ENCODE measurements at places on chromosomes 11 and 22. TPM values are rescaled to one million over a fixed set of nuclear protein-coding genes. Genes with fewer than 3 reads are reported as not detected.

Gene KCTD17
- 29.7 TPM for total RNA-seq

Gene CSRP3
- total RNA-seq, result not detected

Gene SESN3
- total RNA-seq, result 50.6 TPM

Gene AP2A2
- 60.1 TPM for total RNA-seq

Gene SERPIND1
- total RNA-seq, result not detected

Gene SLC25A18
- not detected for total RNA-seq

Gene SLC37A2
- 0.73 TPM for total RNA-seq

DNA sequence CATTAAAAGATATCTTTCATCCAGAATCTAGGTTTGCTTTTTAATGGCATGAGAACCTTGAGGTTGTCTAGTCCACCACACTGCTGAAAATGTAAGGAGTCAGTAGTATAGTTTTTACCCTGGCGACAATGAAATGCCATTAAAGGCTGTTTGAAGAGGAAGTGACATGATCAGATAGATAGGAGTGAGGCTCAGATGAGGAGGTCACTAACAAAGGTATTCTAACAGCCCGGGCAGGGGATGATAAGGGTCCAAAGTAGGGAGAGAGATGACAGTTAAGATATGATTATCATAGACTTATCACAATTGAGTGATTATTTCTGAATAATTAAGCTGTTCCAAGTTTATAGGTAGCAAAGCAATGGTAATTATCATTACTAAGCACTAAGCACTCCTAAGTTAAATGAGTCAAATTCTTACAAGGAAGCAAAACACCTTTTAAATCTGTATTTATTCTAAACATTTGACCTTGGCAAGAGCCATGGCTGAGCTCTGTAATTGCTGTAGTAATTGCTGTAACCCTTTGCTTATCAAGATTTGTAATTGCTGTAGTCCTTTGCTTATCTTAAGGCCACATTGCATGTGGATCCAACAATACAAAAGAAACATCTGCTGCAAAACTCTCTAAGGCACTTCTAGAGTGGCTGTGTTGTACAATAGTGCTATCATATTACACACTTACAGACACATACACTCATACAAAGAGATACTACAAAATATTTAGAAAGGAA, 92.6 kb downstream of the ENTHD1 start:
- DNase-seq, result no peak

DNA sequence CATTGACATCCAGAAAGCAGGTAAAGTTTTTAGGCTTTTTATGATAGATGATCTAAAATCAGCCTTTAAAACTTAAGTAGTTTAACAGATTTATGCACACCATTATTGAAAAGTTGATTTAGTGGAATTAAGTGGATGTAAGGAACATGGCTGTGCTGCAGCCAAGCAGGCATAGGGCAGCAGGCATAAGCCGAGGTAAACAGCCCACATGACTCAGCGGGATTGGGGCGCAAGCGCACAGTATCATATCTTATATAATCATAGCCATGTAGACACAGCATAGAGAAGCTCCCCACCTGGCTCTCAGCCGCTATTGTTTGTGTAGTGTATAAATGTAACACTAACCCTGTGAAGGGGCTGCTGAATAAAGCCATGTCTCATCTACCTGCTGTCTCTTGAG, 157.5 kb downstream of the WNT11 start:
- no peak for DNase-seq

- DNase-seq, result no peak
These were observed 6.6 kb downstream of the ARRB1 start for GRCh38 chr11:75344761-75345454.

DNA sequence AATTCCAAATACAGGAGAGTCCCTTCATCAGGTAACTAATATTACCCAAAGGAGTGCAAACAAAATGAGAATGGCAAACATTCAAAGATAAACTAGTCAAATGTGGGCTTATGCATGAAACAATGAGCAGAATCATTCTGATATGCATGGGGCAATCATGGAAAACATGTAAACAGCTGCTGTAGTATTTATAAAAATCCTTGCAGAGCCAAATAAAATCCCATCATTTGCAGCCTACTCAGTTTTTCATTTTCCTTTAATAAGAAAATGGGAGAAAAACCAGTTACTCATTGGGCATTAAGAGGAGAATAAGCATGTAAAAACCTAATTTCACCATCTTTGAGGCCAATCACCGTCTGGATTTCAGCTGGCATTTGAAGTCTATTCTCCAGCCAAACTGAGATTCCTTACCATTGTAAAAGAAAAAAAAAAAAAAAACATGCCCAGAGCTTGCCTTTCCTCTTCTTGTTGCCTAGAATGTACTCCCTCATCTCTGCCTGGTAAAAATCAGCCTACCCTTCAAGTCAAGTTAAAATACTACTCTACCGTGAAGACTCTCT, 249.1 kb downstream of the TTC28 start:
- DNase-seq, result no peak

GRCh38 chr11:57426929-57427726, at the start of gene SLC43A3:
TSS of gene SLC43A3 (minus strand) at chr11:57427121. CDS start at chr11:57426172, 949 bp downstream.
- DNase-seq, result peak; percentile 77

GRCh38 chr11:74696500-74696899, 34.7 kb downstream of the CHRDL2 start:
- no peak for DNase-seq

DNA sequence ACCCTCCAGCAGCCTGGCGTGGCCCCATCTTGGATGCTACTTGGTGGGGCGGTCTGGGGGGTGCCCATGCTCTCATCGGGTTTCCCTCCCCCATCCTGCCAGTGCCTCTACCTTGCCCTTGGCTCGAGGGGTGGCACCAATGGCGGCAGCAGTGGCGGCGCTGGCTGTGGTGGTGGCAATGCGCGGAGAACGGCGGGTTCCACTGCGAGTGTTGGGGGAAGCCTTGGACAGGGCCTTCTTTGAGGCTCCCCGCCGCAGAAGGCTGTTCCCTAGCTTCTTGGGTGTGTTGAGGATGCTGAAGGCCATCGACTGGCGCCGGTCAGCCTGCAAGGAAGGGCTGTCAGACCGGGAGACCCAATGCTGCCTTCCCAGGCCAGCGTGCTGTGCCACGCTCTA, 5.1 kb downstream of the IL18BP start:
- DNase-seq, result no peak

DNA sequence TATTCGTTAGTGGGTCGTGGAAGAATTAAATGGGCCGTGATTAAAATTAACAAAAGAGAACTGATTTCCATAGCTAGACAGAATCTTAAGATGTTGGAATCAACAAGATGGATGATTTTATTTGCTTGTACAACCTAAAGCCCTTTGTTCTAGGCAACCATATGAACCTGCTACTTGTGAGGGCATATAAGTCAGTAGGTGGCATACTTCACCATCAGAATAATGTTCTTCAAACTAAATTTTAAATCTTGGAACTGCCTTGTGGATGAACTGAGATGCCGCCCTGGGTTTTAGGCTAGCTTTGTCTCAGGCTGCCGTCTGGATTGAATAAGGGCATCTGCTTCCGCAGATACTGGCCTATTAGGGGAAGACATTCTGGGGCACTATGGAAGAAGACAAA, 40.9 kb downstream of the CSRP3 start:
- DNase-seq, result no peak

DNA sequence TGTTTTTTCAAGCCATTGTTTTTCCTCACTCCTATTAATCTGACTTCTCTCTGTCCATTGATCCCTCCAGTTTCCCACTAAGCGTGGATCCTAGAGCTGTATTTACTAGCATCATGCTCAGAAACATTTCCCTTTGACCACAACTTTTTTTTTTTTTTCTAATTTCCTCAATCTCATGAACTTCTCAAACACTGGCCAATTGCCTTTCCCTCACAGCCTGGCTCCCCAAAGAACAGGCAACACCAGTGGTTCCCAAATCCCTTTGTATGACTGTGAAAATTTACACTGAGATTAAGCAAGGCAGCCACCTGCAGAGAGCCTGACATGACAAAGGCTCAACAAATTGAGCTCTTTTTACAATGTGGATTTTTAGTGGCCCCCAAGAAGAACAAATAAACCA, 1.4 kb upstream of the TPP1 start:
- DNase-seq, result no peak

DNA sequence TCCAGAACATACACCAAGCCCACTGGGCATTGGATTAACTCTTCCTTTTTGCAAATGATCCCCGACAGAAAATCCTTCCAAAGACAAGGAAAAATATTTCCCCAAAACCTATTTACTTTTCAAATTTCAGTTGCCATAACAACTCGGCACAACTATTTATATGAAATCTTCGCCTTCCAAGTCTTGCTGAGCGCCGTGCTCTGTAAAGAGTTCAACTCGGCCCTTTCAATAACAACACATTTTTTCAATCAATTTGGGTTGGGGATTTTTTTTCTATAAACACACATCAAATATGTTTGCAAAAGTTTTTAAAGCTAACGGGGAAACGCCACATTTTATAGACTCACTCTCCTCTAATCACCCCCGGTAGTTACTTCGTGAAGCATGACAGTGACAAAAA, 333.8 kb downstream of the MN1 start:
- no peak for DNase-seq

DNA sequence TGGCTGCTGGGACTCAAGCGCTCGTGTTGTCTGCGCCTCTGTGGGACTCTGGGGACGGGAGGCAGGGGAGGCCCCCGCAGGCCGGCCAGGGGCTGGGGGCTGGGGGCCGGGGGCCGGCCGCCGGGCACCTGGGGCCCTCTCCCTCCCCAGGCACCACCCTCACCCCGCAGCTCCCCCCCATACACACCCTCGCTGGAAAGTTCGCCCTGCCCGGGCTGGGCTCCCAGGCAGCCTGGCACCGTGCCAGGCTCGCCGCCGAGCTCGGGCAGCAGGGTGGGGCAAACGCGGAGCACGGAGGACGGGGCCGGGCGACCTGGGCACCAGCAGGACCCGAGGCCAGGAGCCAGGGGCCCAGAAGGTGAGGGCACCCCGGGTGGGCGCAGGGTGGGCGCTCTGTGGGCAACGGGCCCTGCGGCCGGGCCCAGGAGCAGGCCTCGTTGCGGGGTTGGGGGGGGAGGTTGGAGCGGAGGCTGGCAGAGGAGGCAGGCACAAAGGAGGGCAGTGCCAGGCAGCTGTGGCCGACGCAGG, 76.7 kb upstream of the WNT7B start:
- DNase-seq, result peak; percentile 48

DNA sequence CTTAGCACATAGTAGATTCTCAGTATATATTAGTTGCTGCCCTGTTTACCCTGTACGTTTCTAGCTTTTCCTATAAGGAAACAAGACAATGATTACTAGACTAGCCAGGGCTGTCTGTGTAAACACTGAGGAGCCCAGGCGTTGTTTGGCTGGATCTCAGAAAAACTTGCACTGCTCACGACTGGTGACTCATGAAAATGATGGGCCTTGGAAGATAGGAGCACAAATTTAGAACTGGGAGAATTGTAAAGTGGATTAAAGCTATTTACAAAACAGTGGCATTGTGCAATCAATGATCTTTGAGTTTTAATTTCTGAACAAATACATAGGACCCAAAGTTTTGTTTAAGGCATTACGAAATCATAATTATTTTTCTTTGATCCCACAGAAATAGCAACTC, 276.9 kb downstream of the FAM76B start:
- no peak for DNase-seq

DNA sequence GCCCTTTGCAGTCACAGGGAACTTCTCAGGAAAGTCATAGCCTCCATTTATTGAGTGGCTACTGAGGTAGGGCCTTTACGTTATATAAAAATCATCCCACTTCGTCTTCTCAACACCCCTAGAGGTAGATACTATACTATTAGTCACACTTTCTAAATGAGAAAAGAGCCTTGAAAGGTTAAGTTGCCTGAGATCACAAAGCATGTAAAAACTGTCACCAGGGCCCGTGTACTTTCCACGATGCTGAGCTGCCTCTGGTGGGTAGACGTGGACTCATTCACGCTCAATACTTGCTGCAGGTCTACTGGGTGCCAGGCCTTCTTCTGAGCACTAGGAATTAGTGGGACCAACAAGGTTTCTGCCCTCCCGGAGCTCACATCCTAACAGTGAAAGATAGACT, 16.3 kb downstream of the CHRDL2 start:
- no peak for DNase-seq

DNA sequence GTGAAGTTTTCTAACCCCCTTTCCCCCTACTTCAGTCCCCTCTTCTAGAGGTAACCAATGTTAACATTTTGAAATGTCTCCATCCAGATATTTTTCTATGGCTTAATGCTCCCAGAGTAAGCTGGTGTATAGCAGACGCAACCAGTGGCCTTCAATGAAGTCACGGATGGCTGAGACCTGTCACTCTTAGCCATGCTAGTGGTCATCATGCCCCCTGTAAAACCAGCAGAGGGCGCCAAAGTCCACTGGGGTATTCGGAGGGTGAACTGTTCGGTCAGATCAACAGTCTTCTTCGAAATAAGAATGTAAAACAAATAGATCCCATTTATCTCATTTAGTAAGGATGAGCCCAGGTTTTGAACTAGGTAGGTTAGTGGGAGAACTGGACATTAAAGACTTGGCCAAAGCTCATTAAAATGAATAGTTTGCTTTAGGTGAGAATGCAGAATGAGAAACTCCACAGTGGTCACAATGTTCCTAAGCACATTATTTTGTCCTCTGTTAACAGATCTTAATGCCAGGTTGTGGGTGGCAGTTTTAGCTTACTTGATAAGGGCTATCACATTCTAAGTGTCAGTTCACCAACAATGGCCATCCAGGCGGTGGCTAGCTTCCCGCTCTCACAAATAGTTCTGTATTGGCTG, 8.6 kb upstream of the MMP8 start:
- peak; percentile 53 for DNase-seq

DNA sequence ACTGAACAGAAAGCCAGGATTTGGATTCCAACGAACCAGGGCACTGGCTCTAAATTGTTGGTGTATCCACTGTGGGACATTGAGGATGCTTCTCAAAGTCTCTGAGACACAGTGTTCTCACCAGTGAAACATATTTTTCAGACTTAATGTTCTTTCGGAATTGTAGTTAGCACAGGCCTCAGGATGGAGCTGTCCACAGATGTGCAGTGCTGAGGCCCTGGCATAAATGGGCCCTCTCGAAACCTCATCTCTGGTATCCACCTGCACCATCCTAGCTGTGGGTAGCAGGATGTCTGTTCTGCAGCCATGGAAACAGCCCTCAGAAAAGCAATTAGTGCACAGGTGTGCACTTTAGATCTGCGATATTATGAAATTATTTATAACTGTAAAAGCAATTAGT, 656.8 kb downstream of the TBC1D22A start:
- no peak for DNase-seq
